ENCODE measurements at places on chromosomes 2 and 18.

DNA sequence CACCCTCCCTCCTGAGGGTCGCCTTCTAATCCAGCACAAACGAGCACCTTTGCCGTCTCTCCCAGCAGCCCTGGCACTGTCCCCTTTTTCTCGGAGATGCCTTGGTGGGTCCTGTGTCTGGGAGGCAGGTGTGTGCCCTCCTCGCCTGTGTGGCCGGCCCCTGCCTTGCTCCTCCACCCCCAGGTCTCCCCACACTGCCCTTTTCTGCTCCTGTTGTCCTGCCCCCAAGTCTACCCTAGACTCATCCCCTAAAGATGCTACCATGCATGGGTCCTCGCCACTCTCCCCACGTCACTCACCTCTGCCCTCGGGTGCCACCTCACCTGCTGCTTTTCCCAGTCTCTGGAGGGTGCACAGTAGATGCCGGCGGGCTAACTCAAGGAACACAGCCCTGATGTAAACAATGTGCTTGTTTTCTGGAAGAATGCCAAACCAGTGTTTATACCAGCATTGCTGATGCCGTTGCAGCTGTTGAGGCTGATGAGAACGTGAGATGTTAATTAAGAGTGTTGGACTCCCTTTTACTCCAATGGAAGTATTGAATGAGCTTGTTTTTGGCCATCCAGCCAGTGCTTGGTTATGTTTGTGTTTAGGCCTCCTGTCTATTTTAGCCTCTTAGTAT lies 223.1 kb downstream of the AGAP1 start:
- DNase-seq, result no peak

- no peak for DNase-seq
Observed at GRCh38 chr2:2571301-2572150, 240.5 kb upstream of the MYT1L start.

DNA sequence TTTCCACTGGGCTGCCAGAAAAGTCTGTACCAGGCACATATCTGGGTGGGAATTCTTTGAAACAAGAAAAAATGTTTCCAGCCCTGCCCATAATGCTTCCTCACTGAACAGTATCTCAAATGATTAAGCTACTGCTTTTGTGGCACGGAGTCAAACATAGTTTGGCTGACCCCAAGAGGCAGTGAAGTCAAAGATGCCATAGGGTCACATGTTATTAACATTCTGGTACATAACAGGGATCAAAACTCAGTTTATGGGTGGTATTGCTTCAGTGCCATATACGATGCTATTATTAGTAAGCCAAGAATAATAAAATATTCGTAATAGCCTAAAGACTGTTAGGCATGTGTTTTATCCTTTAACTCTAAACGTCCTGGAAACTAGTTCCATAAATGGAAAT lies 112.4 kb downstream of the FEZ2 start:
- DNase-seq, result no peak

DNA sequence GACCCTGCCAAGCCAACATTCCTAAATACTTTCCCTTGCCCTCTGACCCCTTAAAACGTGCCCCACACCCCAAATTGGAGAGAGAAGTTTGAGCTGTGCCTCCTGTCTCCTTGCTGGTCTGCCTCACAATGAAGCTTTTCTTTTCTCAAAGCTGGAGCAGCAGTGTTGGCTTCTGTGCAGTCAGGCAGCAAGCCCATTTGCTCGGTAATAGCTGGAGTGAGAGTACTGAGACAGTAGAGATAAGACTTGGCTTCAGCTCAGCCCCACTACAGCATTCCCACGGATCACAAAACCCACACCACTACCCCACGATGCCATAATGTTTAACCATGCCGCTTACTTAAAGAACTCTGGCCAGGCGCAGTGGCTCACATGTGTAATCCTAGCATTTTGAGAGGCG lies 73.0 kb downstream of the NCAPH start:
- no peak for DNase-seq

GRCh38 chr18:76589316-76589715 lies 94.3 kb upstream of the ZNF516 start:
- DNase-seq, result no peak

DNA sequence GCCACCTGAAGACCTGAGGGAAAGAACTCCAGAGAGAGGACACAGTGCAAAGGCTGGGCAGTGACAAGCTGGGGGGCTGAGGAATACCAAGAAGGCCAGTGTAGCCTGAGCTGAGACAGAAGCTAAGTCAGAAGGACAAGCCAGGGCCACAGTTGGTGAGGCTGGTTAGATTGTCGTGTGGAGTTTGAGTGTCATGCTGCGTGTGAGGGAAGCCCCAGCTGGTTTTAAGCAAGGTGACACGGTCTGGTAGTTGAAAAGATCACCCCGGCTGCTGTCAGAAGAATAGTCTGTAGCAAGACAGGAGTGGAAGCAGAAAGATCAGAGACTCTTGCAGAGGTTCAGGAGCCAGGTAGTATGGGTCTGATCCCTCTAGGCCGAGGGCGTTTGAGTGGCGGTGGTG lies 50.6 kb upstream of the RMDN2 start:
- no peak for DNase-seq

GRCh38 chr2:217477583-217477982 lies 525.2 kb downstream of the TNS1 start:
- no peak for DNase-seq

DNA sequence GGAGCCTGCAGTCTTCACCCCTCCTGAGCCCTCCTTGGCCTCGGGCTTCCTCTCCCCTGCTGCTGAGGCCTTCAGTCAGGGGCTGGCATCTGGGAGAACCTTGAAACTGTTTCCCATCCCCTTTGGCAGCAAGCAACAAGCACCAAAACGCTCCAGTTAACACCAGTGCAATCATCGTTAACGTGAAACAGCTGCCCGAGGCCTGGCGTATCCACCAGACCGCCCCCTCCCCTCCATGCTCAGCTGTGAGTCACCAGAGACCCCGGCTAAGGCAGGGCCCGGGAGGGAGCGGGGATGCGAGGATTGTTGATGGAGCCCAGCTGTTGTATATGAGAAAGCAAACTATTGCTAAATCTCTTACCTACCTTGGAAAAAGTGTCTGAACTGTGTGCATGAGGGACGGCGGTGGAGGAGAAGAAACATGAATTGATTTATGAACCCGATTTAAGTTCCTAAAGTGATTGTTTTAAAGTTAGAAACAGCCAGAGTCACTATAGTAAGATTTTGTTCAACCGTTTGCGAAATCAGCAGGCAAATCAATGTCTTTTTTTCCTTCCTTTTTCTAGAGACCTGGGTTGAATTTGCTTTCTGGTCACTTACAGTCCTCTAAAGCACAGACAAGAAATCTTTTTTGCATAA lies 5.2 kb downstream of the ZFP36L2 start:
- peak; percentile 37 for DNase-seq

DNA sequence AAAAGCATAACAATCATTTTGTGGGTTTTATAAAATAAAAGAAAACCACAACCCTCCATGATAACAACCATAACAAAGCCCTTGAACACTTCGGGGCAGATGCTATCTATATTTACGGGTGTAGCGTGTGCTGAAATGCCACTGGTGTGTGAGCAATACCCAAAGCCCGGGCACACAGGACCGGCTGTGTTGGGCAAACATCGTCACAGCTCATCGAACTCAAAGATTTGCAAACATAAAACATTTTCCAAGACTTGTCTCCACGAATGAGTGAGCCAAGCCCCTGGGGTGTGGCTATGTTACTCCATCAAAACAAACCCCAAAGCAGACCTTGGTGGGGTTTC lies 290.2 kb downstream of the LPIN1 start:
- no peak for DNase-seq

GRCh38 chr2:119879502-119879901 lies 119.8 kb downstream of the PTPN4 start:
- DNase-seq, result no peak
